Lung microvascular endothelial cell (primary cell): ENCODE measurements at places on chromosomes 2 and 18. TPM values are rescaled to one million over a fixed set of nuclear protein-coding genes. Genes with fewer than 3 reads are reported as not detected.

DNA sequence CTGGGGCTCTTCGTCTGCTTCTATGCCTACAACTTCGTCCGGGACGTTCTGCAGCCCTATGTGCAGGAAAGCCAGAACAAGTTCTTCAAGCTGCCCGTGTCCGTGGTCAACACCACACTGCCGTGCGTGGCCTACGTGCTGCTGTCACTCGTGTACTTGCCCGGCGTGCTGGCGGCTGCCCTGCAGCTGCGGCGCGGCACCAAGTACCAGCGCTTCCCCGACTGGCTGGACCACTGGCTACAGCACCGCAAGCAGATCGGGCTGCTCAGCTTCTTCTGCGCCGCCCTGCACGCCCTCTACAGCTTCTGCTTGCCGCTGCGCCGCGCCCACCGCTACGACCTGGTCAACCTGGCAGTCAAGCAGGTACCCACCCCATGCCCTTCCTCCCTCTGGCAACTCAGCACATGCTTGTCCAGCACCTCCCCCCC is 24.2 kb downstream of the STEAP3 start:
- no peak for DNase-seq

DNA sequence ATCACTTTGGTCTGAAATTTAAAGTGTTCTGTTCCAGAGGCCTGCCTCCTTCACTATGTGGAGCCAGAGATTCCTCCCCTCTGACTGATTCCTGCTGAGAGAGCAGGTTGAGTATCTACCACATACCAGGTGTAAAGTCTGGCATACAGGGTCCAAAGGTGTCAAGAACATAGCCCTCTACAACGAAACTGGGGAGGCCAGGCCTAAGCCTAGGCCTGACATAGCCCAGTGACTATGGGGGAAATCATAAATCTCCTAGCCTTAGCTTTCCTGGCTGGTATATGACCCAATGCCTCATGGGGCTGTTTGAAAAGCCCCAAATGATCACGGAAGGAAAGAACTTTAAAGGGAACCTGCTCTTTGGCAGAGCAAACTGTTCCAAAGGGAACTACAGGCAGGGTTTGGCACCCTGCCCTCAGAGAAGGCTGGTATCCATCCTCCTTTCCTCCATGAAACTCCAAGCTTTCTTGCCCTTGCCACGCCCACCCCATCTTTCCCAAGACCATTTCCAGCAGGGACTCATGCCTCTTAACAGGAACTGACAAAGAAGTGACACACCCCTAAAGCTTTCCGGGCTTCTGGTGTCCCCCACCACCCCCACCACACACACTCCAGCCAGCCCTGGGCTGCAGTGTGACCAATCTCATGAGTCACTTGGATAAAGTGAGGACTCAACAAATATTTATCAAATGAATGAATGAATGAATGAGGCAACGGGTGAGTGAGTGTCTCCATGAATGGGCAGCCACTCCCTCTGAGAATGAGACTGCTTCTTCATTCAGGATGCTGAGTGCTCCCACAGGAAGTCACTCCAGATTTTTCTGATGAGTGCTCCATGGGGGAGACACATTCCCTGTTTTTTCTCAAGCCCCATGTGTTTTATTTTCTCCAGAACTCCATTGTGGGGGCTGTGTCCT is 114.5 kb upstream of the STPG4 start:
- peak; percentile 57 for DNase-seq

The POTEC gene
- not detected in 2 replicates for total RNA-seq

DNA sequence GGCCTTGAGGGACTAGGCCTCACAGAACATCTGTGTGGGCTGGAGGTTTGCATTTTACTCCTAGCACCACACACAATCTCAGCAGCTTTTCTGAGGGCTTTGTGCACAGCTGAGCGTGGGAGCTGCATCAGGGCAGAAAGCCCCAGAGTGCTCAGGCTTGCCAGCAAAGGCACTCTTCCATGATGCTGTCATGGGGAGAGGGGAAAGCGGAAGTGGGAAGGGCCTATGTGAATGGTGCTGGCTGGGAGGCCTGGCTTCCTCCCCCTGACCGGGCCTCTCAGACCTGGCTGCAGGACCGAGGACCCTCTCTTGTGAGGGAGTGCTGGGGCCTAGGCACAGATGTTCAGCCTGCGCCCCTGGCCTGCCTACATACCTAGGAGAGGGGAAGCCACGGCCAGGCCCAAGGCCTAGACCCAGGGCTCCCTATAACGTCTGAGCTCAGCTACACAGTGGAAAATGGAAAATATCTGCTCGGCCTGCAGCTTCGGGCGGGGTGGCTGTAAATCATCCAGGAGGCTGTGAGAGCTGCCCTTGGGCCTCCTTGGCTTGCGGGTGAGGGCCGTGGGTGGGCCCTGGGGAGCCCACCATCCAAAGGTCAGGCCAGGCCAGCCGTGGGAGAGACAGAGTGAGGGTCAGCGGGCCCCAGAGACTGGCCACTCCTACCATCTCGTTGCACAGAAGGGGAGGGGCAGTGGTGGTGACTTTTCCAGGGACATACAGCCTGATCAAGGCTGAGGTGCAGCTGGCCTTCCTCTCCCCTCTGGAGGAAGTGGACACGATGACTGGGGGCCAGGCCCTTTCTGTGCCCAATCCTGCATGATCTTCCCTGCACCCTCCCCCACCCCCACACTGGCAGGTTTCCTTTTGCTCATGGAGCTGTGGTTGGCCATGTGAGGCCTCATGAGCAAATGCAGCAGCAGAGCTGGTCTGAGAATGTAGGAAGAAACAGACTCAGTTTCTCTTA is 22.8 kb downstream of the GLI2 start:
- peak; percentile 83 for DNase-seq

DNA sequence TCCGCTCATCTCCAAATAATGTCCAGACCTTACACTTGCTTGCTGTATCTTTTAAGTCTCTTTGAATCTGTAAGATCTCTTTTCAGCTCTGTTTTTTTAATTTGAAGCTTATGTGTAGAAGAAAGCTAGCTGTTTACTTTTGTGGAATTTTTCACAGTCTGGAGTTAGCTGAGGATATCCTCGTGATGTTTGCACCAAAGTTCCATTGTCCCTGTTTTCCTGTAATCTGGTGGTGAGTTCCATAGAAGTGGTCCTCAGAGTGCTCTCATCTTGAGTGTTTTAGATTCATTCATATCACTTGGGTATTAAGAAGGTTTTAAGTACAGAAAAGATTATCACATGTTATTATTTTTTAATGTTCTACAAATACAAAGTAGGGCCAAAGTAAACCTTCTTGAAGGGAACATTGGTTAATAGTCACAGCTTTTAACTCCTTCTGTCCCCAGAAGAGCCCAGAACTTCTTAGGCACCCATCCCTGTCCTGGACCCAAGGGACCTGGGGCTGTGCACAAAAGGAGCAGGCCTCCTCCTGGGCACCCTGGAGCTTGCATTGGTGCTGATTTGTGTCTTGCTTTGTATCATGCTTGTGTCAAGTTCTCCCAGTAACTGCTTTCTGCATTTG is 15.0 kb downstream of the MLPH start:
- DNase-seq, result peak; percentile 65

DNA sequence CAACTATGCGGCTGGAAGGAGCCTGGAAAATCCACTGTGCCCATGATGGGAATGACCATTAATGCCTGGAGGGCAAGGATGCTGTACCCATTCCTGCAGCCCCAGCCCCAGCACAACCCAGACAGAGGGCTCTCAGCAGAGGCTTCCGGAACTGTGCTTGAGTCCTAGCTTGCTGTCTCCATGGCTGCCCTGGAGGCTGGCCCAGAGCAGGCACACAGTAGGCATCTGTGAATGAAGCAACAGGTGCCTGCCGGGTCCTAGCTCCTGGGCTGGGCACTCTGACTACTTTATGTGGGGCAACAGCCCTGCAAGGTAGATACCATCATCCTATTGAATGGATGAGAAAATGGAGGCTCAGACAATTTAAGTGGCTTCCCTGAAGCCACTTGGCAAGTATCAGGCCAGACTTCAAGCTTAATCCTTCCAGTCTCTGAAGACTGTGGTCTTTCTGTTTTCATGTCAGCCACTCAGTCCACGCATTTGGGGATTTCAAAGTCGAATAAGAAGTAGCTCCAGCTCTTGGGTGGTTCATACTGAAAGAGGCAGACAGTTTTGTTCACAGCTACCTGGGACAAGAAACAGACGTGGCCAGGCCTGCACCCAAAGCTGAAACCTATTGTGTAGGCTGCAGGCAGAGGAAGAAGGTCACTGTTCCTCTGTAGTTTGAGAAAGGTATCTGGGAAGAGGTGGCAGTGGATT is 237.5 kb downstream of the ZBTB7C start:
- no peak for DNase-seq

GRCh38 chr2:191926671-191927070 is 79.8 kb upstream of the CAVIN2 start:
- no peak for DNase-seq

GRCh38 chr18:5890331-5891183 is 4.8 kb downstream of the TMEM200C start:
- no peak for DNase-seq

DNA sequence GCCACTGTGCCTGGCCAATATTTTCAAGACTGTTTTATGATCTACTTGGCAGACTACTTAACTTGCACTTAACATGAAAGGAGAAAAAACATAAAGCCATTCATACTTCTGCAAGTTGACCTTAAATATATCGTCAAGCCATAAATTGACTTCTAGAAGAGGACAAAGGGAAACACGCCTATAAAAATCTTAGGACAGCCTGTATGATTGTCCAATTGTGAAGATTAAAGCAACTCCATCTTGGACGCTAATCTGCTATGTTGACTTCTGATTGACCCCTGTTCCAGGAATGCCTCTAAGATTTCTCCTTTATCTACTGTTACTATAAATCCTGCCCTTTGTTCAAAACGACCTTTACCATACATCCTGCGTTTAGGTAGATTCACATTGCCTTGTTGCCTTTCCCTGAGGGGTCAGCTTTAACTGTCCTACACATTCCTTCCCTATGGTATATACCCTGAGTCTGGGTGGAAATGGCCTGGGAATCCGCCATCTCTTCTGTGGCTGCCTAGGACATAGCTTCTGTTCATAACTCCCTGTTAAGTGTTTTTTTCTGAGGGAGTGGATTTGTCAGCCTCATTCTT is 40.2 kb upstream of the SLC35F5 start:
- no peak for DNase-seq

The MC4R gene
- not detected in 2 replicates for total RNA-seq

DNA sequence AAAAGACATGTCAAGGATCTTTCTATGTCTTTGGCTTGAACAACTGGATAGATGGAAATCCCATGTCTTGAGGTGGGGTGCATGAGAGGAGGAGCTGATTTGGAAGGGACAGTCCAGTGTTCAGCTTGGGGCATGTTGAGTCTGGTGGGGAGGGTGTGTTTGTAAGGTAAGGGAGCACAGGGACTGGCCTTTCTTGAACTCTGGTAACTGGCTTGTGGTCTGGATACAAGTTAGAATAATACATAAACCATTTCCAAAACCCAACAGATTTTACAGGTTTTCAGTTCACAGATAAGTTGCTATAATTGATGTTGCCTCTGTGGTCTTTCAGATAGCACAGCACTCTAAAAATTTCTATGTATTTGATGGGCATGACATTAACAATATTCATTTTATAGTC is 24.2 kb downstream of the RHBDD1 start:
- DNase-seq, result no peak

DNA sequence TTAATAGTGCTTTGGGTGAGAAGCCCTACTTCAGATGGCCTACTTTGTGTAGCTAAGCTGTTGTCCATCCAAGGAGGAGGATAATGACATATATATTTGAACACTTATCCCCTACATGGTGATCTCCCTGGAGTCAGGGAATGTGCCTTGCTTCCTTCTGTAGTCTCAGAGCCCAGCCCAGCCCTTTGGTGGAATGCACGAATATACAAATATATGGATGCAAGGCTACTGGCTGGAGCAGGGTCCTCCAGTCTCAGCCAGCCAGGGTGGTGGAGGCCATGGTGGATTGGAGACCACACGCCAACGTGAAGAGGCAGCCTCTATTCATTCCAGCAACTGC is 150.6 kb upstream of the RIOK3 start:
- no peak for DNase-seq

DNA sequence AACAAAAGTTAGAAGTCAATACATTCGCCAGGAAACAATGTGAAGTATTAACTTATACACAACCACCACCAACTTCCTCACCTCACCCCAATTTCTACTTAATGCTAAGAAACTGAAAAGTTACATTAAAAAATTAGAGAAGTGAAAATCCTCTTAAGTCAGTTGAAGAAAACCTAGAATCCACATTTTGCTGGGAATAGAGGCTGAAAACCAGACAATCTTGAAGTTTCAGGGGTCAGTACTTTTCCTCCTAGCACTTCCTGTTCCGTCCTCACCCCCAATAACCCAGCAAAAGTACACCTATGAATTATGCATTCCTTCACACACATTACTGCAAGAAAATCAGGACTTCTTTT is 6.3 kb downstream of the YES1 start:
- DNase-seq, result no peak

The DUSP19 gene
- total RNA-seq, result 1.5 and 3.6 TPM in 2 replicates

The LBX2 gene
- 0.20 and 0.65 TPM in 2 replicates for total RNA-seq

GRCh38 chr18:1393929-1394328 is 489.3 kb downstream of the ADCYAP1 start:
- DNase-seq, result no peak

- DNase-seq, result no peak
Measured at GRCh38 chr2:206245265-206245672, 29.2 kb upstream of the ZDBF2 start.

DNA sequence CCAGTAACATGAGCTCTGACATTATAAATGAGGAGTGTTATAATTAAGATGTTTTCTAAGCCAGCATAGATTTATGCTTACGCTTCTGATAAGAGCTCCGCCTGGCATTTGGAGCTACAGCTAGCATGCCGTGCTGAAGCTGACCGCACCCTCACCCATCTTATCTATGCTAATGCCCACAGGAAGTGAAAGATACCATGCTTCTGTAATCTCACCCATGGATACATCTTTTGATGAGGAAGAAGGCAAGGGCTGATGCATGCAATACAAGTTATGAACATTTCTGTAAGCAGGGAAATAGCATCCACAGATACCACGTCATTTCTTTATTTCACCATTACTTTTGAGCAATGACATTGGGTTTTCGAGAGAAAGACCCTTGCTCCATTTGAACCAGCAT is 82.3 kb downstream of the ARL4C start:
- no peak for DNase-seq

DNA sequence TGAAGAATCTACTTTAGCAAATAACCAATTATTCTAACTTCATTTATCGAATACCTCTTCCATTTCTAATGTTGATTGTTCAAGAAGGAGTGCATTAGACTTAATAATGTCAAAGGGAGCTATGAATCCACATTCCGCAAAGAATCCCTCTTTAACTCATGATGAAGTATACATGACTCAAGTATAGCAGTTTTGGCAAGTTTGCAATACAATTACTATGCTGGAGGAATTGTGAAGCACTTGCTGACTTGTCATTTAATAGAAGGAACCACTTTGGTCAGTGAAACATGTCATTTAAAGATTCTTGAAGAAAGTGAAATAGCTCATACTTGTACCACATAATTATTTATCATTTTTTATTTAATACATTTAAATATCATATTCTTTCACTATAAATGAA is 125.1 kb downstream of the SLC39A10 start:
- no peak for DNase-seq
